ENCODE measurements at places on chromosomes 5 and 9.

DNA sequence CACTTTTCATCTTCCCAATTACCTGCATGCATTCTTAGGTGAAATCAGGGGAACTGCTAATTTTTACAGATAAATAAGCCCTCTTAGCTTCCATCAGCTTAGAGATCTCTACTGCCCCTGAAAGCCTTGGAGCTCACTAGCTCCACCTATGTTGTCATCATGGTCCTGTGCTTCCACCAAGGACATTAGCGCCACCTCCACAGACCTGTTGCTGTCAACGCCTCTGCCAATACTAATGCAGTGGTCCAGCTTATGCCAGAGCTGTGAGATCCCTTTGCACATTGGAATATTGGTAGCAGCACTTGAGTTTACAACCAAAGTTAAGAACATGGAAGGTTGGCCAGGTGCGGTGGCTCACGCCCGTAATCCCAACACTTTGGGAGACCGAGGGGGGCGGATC is 7.7 kb upstream of the SHISAL2B start:
- no peak for DNase-seq

- no peak for DNase-seq
Observed at GRCh38 chr5:34977934-34978613, 48.7 kb downstream of the DNAJC21 start.

- DNase-seq = no peak
Observed at GRCh38 chr9:109893241-109893640, 113.2 kb downstream of the PALM2AKAP2 start.

GRCh38 chr9:107929443-107929842 is 439.9 kb upstream of the KLF4 start:
- no peak for DNase-seq

DNA sequence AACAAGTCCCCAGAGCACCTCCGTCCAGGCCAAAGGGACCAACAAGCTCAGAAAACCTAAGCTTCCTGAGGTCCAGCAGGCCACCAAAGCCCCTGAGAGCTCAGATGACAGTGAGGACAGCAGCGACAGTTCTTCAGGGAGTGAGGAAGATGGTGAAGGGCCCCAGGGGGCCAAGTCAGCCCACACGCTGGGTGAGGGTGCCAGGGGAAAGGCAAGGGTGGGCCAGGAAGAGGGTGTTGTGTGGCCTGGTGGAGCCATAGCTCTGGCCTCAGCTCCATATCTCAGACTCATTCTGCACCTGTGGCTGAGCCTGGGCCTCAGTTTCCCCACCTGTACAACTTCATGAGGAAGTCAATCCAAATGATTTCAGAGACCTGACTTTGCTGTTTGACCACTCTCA is 20.7 kb downstream of the CD74 start:
- DNase-seq = no peak

DNA sequence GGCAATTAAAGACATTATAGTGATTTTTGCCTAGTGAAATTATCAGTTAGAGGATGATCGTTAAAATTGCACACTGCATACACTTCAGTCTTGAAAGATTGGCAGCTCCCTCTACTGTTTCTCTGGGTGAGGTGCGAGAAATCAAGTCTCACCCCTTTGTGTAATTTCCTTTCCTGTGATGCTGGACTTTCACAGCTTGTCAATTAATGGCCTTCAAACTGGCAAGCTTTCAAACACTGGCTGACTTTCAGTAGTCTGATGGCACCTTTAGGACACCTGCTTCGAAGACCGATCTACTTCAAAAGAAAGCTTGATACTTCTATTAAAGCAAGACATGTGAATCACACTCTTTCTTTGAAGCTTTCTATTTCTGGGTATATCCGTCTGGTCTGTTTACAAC is 706.7 kb upstream of the PTPRD start:
- DNase-seq = peak; percentile 62

DNA sequence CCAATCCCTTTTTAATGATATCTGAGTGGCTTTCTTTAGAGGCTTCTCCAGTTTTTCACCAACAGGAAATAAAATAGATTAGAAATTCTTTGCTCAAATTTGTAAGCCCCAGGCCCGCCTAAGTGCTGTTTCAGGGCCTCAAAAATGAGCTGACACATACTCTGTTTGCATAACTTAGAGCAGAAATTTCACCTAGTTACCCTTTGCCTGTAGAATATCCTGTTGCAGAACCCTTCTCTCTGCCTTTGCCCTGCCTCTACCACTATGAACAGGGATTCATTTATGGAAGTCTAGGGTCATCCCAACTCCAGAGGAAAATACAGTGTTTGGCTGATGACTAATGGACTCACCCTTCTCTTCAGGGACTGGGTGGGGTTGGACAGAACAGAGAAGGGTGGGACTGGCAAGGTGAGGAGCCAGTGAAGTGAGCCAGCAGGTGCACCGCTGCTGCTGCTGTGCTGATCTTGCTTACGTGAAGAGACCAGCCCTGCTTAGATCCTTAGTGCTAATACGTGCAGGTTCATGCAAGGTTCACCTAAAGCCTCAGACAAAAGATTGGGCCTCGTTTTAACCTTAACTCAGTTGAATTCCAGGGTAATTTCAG is 22.8 kb downstream of the OSTF1 start:
- no peak for DNase-seq

GRCh38 chr9:76665458-76665857 is 98.8 kb upstream of the PCA3 start:
- no peak for DNase-seq

GRCh38 chr5:56605231-56605630 is 210.1 kb upstream of the MAP3K1 start:
- no peak for DNase-seq

DNA sequence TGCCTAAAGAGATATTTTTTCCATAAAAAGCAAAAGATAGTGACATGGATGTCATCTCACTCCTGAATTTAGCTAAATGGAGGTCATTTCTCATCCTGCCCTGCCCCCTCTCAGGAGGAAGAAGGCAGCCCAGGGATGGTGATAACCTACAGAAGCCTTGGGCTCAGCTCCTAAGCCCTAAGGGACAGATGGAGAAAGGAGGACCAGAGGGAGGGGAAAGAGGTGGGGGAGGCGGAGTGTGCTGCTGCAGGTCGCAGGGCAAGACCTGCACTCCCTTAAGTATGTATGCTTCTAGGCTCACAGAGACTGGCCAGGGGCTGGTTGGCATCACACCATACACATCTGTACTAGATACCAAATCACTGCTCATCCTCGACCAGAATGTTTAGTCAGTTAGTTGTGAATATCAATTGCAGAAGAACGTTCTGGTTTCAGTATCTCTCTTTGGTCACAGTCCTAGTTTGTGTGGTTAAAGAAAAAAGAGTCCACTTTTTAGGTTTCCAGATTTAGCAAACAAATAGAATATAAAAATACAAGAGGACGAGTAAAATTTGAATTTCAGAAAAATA is 18.4 kb upstream of the CDKN2AIPNL start:
- no peak for DNase-seq

Data from NCI-H1694 (cell line).